BE2C (cell line): ENCODE measurements at places on chromosomes 7 and 10.

GRCh38 chr7:149823631-149824199, 14.5 kb upstream of the ZNF862 start:
- no peak for DNase-seq

DNA sequence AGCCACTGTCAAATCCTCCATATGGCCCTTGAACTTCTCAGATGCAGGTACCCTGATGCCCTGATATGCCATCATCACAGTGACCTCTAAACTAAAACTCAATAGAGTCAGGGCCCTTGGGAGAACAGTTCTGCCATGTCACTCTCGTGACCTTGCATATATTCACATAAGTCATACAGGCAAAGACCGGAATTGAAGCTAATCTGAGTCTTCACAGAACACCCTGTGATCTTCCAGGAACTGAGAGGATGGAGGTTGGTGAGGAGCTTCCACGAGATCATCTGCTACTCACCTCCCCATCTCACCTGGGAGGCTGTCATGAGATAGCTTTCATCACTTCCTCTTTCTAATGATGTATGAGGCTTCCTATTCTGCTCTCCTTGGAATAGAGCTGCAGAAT, 228.7 kb upstream of the CCDC6 start:
- no peak for DNase-seq

DNA sequence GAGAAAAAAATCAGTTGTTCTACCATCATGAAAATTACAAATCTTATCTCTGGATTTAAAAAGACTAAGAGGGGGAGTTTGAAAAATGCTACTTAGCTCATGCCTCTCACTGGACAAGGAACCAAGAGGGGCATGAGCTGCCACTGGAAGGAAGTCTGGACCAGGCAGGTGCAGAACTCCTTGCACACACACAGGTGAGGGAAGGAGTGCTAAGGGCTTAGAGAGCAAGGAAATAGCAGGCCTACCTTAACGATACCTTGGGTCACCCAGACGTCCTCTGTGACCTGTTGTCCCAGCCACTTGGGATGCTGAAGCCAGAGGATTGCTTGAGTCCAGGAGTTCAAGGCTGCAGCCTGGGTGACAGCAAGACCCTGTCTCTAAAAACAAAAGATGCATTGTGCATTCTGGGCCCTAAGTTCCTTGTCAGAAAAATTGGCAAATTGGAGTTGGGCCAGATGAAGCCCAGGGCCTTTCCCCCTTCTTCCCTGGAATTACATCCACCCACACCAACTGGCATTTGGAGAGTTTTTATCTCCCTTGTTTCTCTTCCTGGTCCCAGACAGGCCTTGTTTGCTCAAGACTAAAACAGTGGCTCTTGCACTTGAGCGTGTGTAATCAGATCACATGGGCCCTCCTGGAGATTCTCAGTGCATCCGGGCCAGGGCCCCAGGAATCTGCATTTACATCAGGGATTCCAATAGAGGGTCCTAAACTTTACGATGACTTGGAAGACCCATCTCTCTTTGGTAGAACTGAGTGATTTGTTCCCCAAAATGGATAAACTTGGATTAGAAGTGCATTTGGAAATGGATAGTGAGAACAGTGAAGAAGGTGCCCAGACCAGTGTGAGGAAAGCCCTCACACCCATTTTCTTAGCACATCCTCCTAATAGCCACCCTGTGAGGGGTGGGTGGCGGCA, 3.0 kb downstream of the DDIT4 start:
- DNase-seq: no peak

- no peak for DNase-seq
Observed at GRCh38 chr7:30908681-30909080, 3.0 kb upstream of the AQP1 start.

GRCh38 chr7:17411922-17412321, 113.5 kb downstream of the AHR start:
- no peak for DNase-seq

DNA sequence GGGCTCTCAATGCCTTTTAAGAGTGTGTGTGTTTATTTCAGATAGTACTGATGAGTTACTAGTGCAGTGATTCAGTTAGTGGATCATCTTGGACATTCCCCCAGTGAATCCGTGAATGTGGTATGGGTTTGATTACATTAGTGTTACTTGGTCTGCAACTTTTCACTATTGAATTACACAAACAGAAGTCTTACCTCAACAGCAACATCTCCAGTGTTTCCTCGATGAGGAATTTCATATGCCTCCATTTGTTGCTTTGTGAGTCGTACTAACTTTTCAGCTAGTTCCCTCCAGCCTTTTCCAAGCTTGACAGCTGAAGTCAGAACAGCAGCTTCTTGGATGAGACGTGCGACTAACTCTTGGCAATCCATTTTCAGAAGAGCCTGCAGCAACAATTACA, 63.2 kb downstream of the MACC1 start:
- no peak for DNase-seq

- DNase-seq: no peak
Observed at GRCh38 chr7:128729494-128729893, 9.7 kb upstream of the CALU start.

DNA sequence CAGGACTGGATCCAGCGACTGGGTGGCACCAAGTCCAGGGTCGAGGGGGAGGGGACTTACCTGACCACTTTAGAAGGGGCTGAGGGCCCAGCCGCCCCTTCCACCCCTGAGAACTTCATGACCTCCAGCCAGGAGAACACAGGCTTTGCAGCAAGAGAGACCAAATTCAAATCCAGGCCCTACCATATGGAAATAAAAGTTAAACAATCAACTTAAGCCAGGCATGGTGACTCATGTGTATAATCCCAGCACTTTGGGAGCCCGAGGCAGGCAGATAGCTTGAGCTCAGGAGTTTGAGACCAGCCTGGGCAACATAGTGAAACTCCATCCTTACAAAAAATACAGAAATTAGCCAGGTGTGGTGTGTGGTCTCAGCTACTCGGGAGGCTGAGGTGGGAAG, 61.9 kb downstream of the COL13A1 start:
- DNase-seq: no peak

DNA sequence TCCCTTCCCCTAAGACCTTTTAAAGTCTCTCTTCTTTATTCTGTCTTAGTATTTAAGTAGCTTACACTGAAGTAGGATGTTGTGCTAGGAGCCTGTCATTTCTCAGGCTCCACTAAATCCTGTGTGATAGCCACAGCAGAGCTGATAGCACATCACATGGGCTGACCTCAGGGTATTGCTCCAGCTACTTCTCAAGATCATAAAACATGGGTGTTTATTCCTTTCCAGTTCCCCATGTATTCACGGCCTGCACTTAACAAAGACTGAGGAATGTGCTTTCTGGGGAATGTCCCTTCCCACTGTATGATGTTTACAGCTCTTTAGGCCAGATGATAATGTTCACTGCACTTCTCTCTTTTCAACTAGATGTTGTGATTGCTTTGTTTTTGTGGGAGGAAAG, 1086.8 kb downstream of the KCNMA1 start:
- no peak for DNase-seq

DNA sequence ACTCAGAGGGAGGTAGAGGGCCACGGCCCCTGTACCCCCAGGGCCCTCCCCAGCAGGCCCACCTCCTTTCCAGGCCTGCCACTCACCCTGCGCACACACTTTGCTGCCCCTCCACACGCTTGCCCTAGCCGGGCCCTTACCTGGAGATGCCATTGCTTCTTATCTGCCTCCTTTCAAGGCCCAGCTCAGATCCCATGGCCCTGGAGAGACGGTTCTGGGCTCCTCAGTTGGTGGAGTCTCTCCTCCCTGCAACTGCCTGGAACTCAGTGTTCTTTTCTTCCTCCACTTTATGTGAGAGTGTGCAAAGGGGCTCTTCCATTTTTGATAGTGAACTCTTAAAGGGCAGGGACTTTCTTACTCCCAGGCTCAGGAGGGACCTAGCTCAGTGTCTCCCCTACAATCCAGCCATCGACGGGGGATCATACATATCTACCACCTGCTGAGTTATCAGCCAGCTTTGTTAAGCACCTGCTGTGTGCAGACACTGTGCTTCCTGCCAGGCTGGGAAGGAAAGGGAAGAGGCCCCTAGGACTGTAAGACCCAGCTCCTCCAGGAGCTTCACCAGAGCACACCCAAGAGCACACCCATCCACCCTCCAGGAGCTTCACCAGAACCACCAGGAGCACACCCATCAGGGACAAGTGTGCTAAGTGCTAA, 89.3 kb upstream of the MACROH2A2 start:
- DNase-seq: no peak

DNA sequence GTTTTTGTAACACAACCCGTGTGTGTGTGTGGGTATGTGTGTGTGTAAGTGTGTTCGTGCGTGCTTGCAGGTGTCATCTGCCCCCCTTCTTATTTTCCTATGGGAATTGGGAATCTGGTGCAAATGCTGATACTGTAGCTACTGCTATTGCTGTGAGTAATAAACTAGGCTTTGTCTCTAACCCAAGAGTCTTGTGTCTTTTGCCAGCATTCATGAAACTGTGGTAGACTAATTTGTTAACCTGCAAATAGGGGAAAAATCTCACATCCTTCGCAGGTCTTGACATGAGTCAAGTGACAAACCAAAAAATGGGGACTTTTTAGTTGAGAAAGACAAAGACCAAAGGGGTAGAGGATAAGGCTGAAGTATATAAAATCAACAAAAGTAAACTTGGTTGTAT, 57.9 kb upstream of the FAM133B start:
- no peak for DNase-seq

DNA sequence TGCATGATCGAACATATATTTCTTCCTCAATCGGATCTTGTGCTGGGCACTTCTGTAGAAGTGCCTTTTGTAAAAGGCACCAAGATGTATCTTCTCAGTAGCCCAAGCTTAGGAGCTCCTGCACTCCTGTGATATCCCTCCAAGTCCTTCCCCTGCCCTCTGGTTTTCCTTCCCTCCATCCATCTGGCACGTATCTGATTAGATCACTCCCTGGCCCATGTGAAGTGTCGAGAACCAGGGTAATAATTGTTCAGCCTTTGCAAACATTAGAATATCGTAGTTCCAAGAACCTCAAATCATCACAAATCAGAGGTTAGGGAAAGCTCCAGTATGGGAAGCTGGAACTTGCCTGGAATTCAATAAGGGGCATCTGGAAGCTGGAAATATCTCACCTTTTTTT, 221.1 kb upstream of the AUTS2 start:
- no peak for DNase-seq

GRCh38 chr10:124536496-124537050, 75.0 kb downstream of the LHPP start:
- DNase-seq: no peak

GRCh38 chr10:17094844-17095243, 34.8 kb downstream of the CUBN start:
- no peak for DNase-seq

- no peak for DNase-seq
Observed at GRCh38 chr10:97195706-97196222, 10.0 kb upstream of the SLIT1 start.

DNA sequence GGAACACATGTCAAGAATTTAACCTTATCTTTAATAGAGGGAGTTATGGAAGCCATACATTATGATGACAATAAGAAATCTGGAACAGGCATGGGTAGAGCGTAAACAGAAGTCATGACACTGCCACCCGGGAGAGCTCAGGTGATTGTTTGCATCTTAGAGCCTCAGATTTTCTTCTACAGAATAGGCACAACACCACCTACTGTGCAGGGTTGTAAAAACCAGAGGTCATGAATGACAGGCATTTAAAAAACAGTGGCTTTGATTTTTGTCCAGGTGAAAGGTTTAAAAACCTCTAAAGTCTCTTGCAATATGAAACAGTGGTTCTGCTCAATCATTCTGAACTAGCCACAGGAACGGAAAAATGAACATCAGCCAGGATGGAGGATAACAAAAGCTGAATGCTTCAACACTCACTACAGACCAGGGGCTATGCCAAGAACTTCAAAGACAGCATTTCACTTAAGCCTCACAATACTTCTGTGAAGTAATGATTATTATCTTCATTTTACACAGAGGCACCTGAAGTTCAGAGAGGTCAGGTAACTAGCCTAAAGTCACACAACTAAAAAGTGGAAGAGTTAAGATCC, 123.8 kb downstream of the SLC25A13 start:
- DNase-seq: no peak

DNA sequence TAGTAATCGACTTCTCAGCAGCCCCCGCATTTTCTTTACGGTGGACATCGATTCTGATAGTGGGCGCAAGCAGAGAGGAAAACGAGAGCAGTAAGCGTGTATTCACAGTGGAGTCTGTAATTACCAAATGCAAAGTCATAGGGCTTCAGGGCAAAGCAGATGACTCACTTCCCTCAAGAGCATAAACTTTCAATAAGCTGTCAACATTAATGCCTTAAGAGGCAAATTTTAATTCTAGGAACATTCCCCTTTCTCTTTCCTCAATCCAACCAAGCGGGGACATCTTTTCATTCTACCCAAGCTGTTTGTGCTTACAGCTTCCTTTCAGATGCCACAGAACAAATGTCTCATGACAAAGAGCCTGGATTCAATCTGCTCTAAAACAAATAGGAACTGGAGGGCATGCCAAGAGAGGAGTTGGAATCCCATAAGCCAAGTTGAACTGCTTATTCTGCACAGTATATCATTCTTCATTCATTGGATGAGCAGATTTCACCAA, 48.6 kb downstream of the MALSU1 start:
- no peak for DNase-seq

DNA sequence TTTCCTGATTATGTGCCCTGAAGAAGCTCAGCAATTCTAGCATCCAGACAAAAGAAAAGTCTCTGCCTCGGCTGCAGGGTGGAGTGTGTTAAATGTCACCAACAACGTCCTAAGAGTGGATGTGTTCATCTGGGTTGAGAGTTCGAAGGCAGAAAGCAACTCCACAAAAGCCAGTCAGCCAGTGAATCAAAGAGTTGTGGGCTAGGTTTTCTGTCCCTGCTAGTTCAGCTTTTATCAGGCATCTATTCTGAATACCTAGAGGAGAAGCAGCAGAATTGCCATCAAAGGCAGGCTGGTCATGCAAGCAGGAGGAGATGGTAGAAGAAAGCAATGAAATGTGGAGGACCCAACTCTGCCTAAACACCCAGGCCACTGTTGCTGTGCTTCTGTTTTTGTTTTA, 205.2 kb downstream of the KLF6 start:
- no peak for DNase-seq

- DNase-seq: peak; percentile 60
Observed at GRCh38 chr10:80356563-80356988, at the start of the genes DYDC1 and DYDC2. Gene DYDC1, minus strand, starts transcription at chr10:80356755. Its CDS starts 4,154 bp downstream, at chr10:80352601. Gene DYDC2, plus strand, starts transcription at chr10:80356781. Its CDS starts 5,663 bp downstream, at chr10:80362444.

GRCh38 chr7:26409661-26410547, 118.2 kb downstream of the SNX10 start:
- no peak for DNase-seq

- DNase-seq: no peak
Observed at GRCh38 chr7:130179631-130180030, 25.6 kb downstream of the TMEM209 start.

- no peak for DNase-seq
Observed at GRCh38 chr7:27518561-27519350, 143.9 kb downstream of the HIBADH start.

GRCh38 chr10:119205894-119206602, 1.3 kb upstream of the GRK5 start:
- DNase-seq: peak; percentile 20

DNA sequence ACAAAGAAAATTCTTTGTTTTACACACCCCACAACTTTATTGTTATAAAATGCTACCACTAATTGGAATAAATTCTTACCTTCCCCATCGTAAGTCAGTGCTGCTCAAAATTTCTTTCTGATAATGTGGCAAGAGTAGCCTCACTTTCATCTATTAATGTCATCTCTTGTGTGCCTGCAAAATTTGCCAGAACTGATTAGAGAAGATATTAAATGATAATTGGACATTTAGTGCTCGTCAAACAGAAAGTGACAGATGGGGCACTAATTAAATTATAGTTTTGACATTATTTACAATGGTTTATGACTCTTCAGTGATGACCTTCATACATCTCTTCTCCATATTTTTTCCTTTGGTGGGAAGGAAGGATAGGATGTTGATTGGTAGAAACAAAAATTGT, 690.9 kb downstream of the NXPH1 start:
- DNase-seq: no peak
